GM23248 (cell line): ENCODE measurements at places on chromosomes 6 and 20. TPM values are rescaled to one million over a fixed set of nuclear protein-coding genes. Genes with fewer than 3 reads are reported as not detected.

- H3K4me1 ChIP-seq = no peaks in the 10 kb centered on the region
- H3K4me3 ChIP-seq = no peak overlapping the region
- H3K27ac ChIP-seq = no peak overlapping the region
- no peak for DNase-seq
- no peaks in the 10 kb centered on the region for H3K27me3 ChIP-seq
Measured at GRCh38 chr6:139172567-139172966, 37.7 kb downstream of the HECA start.

The TPBG gene
- 153 and 174 TPM in 2 replicates for total RNA-seq

- DNase-seq = no peak
- H3K27ac ChIP-seq = no peak overlapping the region
- H3K4me3 ChIP-seq = no peak overlapping the region
- H3K4me1 ChIP-seq = peaks cover 12% of the 10 kb centered on the region
- no peaks in the 10 kb centered on the region for H3K27me3 ChIP-seq
Measured at GRCh38 chr20:50197463-50198179, 7.0 kb downstream of the CEBPB start.

DNA sequence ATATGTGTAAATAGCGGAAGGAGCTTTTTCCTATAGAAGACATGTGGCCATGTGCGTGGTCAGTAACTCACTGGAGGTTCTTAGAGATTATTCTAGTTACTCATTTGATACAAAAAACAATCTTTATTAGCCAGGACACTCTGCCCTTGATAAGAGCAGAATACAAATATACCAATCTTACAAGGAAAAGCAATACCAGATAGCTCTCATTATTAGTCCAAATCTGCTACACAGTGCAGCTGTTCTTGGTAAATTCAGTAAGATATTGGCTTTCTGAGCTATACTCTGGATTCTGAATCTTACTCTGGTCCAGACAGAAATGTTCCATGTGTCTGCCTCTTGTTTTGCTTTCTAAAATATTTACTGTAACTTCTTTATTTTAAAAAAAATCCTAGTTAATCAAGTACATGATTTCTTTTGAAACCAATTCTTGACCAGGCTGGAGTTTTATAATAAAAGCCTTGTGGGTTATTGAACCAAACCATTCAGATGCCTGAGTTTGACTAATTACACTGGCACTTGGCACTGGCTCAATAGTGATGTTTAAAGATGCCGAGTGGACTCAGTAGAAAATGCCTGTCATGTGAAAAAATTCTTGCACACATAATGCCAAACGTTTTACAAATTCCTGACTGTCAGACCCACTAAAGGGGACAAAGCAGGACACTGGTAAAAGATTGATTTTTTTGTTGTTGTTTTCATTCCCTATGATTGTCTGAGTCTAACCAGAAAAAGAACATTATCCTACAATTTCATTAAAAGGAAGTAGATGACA is 242.8 kb upstream of the TCF21 start:
- H3K27me3 ChIP-seq = no peaks in the 10 kb centered on the region
- peak overlapping the region; percentile 38 for H3K27ac ChIP-seq
- H3K36me3 ChIP-seq = no peaks in the 10 kb centered on the region
- H3K4me1 ChIP-seq = peaks cover 46% of the 10 kb centered on the region

DNA sequence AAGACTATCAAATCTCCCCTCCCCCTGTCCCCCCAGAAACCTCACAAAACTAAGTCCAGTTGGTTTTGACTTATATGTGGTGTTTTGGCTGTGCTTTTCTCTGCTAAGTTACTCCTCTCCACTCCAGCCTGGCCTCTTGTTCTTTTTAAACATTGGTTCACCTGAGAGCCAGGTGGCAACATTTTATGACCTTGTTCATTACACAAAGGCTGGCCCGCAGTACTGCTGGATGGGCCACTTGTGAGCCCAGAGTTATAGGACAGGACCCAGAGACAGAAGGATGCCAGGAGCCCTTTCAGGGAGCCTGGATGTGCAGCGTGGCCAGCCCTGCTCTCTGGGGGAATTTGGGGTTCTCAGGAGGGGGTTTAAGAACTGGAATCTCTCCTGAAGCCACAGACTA is 90.0 kb downstream of the RAMACL start:
- H3K4me1 ChIP-seq = no peaks in the 10 kb centered on the region
- H3K36me3 ChIP-seq = no peaks in the 10 kb centered on the region
- no peak for DNase-seq
- H3K4me3 ChIP-seq = no peak overlapping the region
- no peak overlapping the region for H3K27ac ChIP-seq

The NHLRC1 gene
- total RNA-seq = 2.5 and 3.2 TPM in 2 replicates

The CST4 gene
- total RNA-seq = not detected in 2 replicates

The OPRL1 gene
- total RNA-seq = 0.86 and 1.1 TPM in 2 replicates

The GLP1R gene
- total RNA-seq = not detected in 2 replicates

- no peaks in the 10 kb centered on the region for H3K36me3 ChIP-seq
- no peak overlapping the region for H3K4me3 ChIP-seq
- no peaks in the 10 kb centered on the region for H3K4me1 ChIP-seq
- DNase-seq = peak; percentile 5
- no peak overlapping the region for H3K27ac ChIP-seq
Measured at GRCh38 chr6:1758076-1758679, 148.5 kb downstream of the FOXC1 start.

- H3K27ac ChIP-seq = no peak overlapping the region
- H3K4me3 ChIP-seq = no peak overlapping the region
- no peak for DNase-seq
- no peaks in the 10 kb centered on the region for H3K4me1 ChIP-seq
- H3K36me3 ChIP-seq = no peaks in the 10 kb centered on the region
Measured at GRCh38 chr6:43733471-43734293, 36.3 kb upstream of the VEGFA start.

The LHFPL5 gene
- not detected in 2 replicates for total RNA-seq

The LRFN2 gene
- total RNA-seq = not detected in 2 replicates

GRCh38 chr6:40163924-40164323 is 229.7 kb upstream of the MOCS1 start:
- H3K4me1 ChIP-seq = no peaks in the 10 kb centered on the region
- H3K36me3 ChIP-seq = no peaks in the 10 kb centered on the region
- no peak overlapping the region for H3K27ac ChIP-seq
- no peak for DNase-seq

DNA sequence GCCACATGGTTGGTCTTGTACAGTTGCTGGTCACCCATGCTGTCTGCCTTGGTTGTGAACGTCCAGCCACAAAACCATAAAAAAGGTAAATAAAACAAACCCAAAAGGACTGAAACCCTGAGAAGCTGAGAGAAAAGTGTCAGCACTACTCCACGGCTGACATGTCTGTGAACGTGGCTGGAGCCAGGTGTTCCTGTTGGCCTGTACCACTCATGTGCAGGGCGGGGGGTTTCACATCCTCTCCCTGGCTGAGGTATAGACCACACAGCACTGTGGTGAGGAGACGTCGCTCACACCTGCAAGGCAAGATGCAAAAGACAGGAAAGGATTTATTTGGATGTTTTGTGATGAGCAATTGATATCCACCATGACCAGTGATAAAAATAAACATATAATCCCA is 51.9 kb upstream of the MRPS10 start:
- no peaks in the 10 kb centered on the region for H3K36me3 ChIP-seq
- H3K4me3 ChIP-seq = no peak overlapping the region
- H3K27me3 ChIP-seq = no peaks in the 10 kb centered on the region
- no peaks in the 10 kb centered on the region for H3K4me1 ChIP-seq
- H3K27ac ChIP-seq = no peak overlapping the region
- DNase-seq = no peak

GRCh38 chr6:109081026-109081425 is 13.6 kb downstream of the SESN1 start:
- H3K36me3 ChIP-seq = peaks cover 4% of the 10 kb centered on the region; the same call in 1 of the 2 replicates
- H3K4me3 ChIP-seq = no peak overlapping the region
- no peak for DNase-seq
- no peaks in the 10 kb centered on the region for H3K27me3 ChIP-seq
- peaks cover 5% of the 10 kb centered on the region for H3K4me1 ChIP-seq

DNA sequence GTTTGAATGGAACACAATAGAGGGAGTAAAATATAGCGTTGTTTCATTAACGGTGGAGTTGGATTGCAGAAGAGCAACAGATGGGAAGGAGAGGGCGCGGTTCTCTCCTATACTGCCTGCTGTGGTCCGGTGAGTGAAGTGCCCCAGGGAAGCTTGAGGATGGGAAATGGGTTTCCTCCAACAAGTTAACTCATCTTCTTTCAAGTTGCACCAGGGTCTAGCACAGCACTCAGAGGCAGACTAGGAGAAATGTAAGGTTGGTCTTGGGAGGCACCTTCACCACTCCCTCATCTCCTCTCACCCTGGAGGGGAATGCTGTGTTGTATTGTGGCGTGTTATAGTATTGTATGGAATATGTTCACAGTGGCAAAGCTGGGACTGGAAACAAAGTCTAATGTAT is 96.9 kb upstream of the SLC24A3 start:
- no peaks in the 10 kb centered on the region for H3K27me3 ChIP-seq
- H3K4me1 ChIP-seq = no peaks in the 10 kb centered on the region
- no peak overlapping the region for H3K4me3 ChIP-seq
- no peak for DNase-seq
- no peak overlapping the region for H3K27ac ChIP-seq
- H3K36me3 ChIP-seq = no peaks in the 10 kb centered on the region

The SUN5 gene
- not detected in 2 replicates for total RNA-seq

DNA sequence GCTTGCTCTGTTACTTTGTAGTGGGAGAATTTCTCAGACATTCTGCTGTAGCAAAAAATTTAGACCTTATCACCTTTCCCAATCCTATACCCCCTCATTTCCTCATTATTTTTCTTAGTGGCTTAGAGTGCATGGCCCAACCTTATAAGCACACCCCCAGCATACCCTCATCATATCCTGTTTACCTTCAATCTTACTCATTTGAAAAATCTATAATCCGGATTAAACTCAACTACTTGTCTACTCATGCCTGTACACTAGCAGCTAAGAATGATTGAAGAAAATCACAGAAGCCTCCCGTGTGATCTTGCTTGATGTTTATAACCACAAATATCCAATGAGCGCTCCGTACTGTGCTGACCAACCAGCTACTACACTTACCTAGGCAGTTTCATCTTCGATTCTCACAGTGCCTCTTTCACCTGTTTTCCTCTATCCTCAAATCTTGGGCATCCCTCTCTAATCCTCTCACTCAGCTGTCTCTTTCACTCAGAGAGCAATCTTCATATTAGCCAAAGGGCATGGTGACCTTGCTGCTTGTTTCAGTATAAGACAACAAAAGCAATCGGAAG is 36.6 kb downstream of the AIG1 start:
- H3K36me3 ChIP-seq = no peaks in the 10 kb centered on the region
- H3K4me3 ChIP-seq = no peak overlapping the region
- H3K27ac ChIP-seq = no peak overlapping the region
- no peak for DNase-seq
- H3K4me1 ChIP-seq = peaks cover 7% of the 10 kb centered on the region
- no peaks in the 10 kb centered on the region for H3K27me3 ChIP-seq

The BMP7 gene
- not detected in 2 replicates for total RNA-seq

The TRIM31 gene
- not detected in 2 replicates for total RNA-seq

The KCNQ5 gene
- 10.8 and 15.8 TPM in 2 replicates for total RNA-seq

The HM13 gene
- total RNA-seq = 110 and 117 TPM in 2 replicates

DNA sequence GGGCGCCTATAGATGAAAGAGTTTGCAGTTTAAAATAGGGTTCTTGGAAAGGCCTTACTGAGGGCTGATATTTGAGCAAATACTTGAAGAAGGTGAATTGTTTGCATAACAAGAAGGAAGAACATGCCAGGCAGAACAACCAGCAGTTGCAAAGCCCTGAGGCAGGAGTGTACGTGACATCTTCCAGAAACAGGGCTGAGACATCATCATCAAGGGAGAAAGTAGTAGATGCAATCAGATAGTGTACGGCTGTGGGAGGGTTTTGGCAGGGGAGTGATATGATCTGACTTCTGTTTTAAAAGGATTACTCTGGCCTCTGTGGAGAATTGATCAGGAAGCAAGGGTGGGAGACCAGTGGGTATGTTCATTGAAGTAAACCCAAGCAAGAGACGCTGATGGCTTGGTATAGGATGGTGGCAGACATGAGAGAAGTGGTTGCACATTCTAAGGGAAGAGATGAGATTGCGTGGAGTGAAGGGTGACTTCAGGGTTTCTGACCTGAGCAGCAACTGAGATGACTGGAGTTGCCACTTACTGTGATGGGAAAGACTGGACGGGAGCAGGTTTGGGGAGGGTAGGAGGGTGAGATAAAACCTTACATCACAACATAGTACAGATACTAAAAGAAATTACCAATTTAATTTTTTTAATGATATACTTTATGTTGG is 28.8 kb downstream of the RIOK1 start:
- H3K4me1 ChIP-seq = peaks cover 15% of the 10 kb centered on the region
- no peak overlapping the region for H3K4me3 ChIP-seq

GRCh38 chr6:104325341-104326172 is 534.2 kb downstream of the HACE1 start:
- H3K27me3 ChIP-seq = no peaks in the 10 kb centered on the region
- H3K4me1 ChIP-seq = peaks cover 18% of the 10 kb centered on the region
- peak; percentile 50 for DNase-seq

The EPB41L1 gene
- 16.2 and 19.2 TPM in 2 replicates for total RNA-seq

DNA sequence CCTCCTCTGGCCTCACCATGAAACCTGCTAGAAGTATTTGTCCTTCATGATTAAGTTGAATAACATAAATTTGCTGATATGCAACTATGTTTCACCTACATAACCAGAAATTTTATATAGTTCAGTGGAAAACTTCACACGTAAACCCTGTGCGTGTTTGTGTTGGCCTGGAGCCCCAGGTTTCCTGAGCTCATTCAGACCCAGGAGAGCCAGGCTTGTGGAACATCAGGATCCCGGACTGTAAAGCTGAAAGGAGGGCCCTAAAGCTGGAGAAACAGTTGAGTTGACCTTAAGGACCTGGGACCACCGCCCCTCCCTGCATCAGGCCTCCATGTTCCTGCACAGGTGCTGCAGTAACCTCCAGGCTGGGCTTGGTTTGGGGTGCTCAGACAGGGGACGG is 3.1 kb upstream of the SPATS1 start:
- no peak overlapping the region for H3K4me3 ChIP-seq
- no peaks in the 10 kb centered on the region for H3K36me3 ChIP-seq
- H3K27ac ChIP-seq = no peak overlapping the region
- H3K4me1 ChIP-seq = no peaks in the 10 kb centered on the region
- DNase-seq = no peak

The SLC12A5 gene
- total RNA-seq = not detected in 2 replicates

DNA sequence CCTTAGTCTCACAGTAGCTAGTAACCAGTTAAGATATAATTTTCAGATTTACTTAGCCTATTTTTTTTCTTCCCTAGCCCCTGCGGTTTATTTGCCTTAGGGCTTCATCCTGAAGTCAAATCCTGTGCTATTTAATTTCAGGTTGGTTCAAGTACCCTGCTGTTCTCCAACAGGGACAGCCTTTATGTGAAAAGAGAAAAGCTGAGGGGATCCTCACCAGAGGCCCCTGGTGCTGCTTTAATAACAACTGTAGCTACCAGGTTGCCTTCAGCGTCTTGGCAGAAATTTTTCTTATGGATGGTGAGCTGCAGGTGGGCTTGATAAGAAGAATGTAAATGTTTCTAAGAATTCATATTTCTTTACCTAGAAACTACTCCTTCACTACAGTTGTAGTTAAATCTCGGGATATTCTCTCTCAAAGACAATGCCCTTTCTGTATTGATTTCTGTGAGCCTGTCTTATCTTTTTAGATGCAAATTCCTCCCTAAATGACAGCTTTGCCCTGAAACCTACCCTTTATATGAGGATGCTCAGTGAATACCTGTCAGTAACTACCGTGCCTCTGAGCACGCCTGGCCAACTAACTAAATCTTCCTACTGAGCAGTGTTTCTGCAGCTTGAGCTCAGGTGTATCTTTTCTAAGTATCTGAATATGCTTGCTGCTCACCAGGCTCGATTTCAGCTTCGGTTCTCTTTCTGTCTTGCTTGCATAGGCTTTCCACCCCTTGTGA is 320.5 kb downstream of the MMUT start:
- H3K4me1 ChIP-seq = no peaks in the 10 kb centered on the region
- H3K27me3 ChIP-seq = no peaks in the 10 kb centered on the region
- no peak for DNase-seq
- no peaks in the 10 kb centered on the region for H3K36me3 ChIP-seq
- H3K4me3 ChIP-seq = no peak overlapping the region

- peak; percentile 77 for DNase-seq
- peak overlapping the region; percentile 19; the same call in 1 of the 2 replicates for H3K27ac ChIP-seq
- peaks cover 81% of the 10 kb centered on the region for H3K36me3 ChIP-seq
- no peak overlapping the region for H3K4me3 ChIP-seq
Measured at GRCh38 chr6:56595490-56596122, 47.1 kb downstream of the DST start.
